Transverse colon (tissue), 4 donors: ENCODE measurements at places on chromosomes 7 and 10. TPM values are rescaled to one million over a fixed set of nuclear protein-coding genes. Genes with fewer than 3 reads are reported as not detected.
A peak's percentile ranks its signal among the peaks of the same experiment; 100 is the strongest.

DNA sequence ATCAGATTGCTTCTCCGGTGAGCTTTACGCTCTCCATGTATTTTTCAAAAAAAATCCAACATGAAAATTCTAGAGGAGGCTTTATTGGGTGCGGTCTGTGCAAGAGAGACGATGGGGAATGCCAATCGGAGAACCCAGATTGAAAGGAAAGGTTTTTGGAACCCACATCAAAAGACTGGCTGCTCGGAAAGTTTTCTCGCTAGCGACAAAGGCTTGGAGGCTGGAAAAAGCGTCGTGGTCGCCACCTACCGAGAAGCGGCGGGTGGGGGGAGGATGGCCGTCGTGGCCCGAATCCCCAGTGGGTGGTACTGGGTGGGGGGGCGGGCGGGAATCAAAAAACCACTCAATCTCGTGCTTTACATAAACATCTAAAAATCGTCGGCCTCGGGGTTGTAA lies 1.1 kb upstream of the GTF2I start:
- peak overlapping the region; percentile 100 for H3K27ac ChIP-seq
- H3K36me3 ChIP-seq = no peaks in the 10 kb centered on the region
- no peaks in the 10 kb centered on the region for H3K27me3 ChIP-seq
- H3K4me3 ChIP-seq = peak overlapping the region; percentile 99

GRCh38 chr7:104123786-104124185 lies 84.0 kb downstream of the ORC5 start:
- no peak for DNase-seq
- H3K27me3 ChIP-seq = no peaks in the 10 kb centered on the region
- no peak overlapping the region for H3K4me3 ChIP-seq
- no peak overlapping the region for H3K27ac ChIP-seq

GRCh38 chr10:73862011-73862410 lies 12.3 kb downstream of the CAMK2G start:
- H3K36me3 ChIP-seq = peaks cover 10% of the 10 kb centered on the region
- no peaks in the 10 kb centered on the region for H3K27me3 ChIP-seq
- no peak for DNase-seq

DNA sequence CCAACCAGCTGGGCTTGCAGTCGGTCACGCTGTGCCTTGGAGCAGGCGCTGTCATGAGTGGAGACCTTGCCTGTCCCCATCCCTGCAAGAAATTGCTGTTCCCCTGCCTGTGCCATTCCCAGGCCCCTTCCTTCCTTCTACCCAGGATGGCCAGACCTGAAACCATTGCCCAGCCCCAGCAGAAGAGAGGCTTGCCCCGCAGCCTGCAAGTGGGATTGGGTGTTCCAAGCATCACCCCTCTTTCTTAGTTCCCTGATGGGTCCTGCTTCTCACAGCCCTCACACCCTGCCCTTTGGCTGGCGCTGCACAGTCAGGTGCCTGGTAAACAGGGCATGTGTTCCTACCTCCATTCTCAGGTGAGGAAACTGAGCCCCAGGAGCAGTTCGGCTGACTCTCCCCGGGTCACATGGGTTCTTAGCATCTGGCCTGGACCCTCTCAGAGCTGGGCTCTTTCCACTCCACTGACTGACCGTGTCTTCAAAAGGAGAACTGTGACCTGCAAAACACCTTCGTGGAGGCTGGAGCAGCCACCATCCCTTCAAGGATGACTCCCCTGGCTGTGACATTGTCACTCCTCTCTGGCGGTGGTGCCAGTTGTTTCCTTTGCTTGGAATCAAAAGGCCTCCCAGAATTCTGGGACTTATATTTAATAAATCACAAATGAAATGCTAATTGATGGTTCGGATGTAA lies 41.9 kb upstream of the PDCD4 start:
- peaks cover 23% of the 10 kb centered on the region for H3K4me1 ChIP-seq
- H3K36me3 ChIP-seq = no peaks in the 10 kb centered on the region

GRCh38 chr7:38716397-38716796 lies 85.2 kb upstream of the AMPH start:
- H3K4me1 ChIP-seq = no peaks in the 10 kb centered on the region
- no peaks in the 10 kb centered on the region for H3K27me3 ChIP-seq
- no peak overlapping the region for H3K27ac ChIP-seq
- H3K36me3 ChIP-seq = peaks cover under 1% of the 10 kb centered on the region
- DNase-seq = no peak
- H3K4me3 ChIP-seq = no peak overlapping the region

DNA sequence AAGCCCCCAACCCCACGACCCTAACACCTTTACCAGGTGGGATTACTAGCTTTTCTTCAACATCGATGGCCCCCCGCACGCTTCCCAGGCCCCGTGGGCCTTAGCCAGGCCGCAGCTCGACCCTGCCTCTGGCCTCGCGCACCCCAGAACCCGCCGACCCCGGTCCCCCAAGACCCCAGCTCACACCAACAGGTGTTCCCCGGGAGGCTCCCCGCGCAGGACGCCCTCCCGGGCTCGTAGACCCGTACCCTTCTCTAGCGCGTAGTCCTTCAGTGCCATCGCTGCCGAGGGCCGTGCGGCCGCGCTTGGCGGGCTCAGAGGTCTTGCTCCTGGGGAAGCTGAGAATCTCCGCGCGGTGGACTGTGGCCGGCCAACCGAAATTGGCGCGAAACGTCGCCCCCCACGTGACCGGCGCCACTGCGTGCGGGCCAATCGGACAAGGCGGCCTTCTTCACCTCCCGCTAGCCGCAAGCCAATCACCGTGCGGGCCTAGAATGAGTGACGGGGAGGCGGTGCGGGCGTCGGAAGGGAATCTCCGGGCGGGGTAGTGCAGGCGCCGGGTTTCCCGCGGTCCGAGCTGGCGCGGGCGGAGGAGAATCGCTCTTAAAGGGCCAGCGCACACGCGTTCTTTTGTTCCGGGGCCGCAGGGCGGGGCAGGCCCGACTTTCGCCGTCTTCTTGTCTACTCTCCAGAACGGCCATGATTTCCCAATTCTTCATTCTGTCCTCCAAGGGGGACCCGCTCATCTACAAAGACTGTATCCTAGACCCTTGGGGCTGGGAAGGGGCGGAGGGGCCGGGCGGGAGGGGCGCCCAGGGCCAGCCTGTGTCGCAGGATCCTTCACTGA lies at the start of the genes AP4M1 and MCM7:
Gene AP4M1 (plus strand): TSS at position 628 of the 847 bp plus-strand sequence. CDS start 72 bp downstream, at position 700.
Gene MCM7 (minus strand): TSS at position 382 of the 847 bp plus-strand sequence. CDS start 103 bp downstream, at position 279.
- H3K4me3 ChIP-seq = peak within 1 kb of the TSS; percentile 88
- H3K27me3 ChIP-seq = no peaks in the 10 kb centered on the region
- H3K27ac ChIP-seq = peak within 1 kb of the TSS; percentile 100
- H3K4me1 ChIP-seq = peaks cover 20% of the 10 kb centered on the region
- H3K36me3 ChIP-seq = peaks cover 45% of the 10 kb centered on the region

- no peak overlapping the region for H3K4me3 ChIP-seq
- no peak overlapping the region for H3K27ac ChIP-seq
- H3K4me1 ChIP-seq = no peaks in the 10 kb centered on the region
- no peaks in the 10 kb centered on the region for H3K36me3 ChIP-seq
- DNase-seq = no peak
Measured at GRCh38 chr7:49596701-49597491, 176.5 kb upstream of the VWC2 start.

DNA sequence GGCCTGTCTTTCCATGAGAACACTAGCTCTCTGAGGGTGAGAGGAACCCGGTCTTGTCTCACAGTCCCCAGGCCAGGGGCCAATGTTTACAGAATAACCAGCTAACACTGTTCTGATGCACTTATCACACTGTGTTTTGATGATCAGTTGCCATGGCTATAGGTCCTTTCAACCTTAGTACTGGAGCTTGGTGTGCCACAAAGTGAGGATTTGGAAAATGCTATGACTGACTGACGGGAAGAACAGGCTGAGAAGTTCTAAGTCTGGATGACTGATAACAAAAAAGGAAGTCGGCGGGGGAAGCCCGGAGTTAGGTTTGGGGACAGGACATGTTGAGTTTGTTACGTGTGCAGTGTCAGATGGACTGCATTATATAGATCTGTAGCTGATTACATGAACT lies 141.8 kb downstream of the CTTNBP2 start:
- no peaks in the 10 kb centered on the region for H3K27me3 ChIP-seq
- no peak for DNase-seq
- H3K27ac ChIP-seq = no peak overlapping the region

DNA sequence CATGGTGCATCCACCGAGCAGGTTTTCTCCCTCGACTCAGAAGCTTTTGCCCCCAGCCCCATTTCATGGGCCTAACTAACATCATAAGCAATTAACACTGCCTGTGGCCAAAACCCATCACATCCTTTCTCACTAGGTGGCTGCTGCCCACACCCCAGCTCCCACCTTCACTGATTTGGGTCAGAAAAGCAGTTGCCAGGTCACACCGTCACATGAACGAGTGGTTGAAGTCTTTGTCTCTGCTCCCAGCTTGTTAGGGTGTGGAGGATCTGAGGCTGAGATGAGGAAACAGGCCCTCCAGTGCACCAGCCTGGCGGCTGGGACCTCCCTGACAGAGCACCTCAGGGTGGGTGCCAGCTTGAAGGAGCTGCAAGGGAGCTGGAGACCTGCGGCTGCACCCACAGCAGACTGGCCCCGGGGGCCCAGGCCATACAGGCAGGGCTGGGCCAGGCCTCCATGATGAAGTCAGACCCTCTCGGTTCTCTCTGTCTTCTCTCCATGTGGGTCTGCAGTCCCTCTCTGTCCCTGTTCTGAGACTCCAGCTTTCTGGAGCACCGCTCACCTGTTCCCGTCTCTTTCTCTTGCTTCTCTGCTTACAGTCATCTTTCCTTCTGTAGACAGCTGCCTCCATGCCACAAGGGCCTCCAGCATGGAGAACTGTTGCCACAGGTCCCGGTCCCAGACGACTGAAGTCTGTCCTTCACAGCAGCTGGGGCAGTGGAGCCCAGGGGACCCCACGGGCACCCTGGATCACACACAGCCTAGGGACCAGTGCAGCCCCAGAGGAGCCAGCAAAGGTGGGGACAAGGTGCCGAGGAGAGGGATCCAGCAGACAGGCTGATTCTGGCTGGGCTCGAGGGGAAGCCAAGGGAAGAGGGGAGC lies 13.8 kb upstream of the INPP5A start:
- peaks cover 19% of the 10 kb centered on the region for H3K4me1 ChIP-seq
- no peak overlapping the region for H3K27ac ChIP-seq
- no peak overlapping the region for H3K4me3 ChIP-seq
- peaks cover 11% of the 10 kb centered on the region for H3K27me3 ChIP-seq
- H3K36me3 ChIP-seq = no peaks in the 10 kb centered on the region

- DNase-seq = no peak
- H3K27ac ChIP-seq = no peak overlapping the region
- no peaks in the 10 kb centered on the region for H3K36me3 ChIP-seq
- H3K27me3 ChIP-seq = no peaks in the 10 kb centered on the region
- H3K4me3 ChIP-seq = no peak overlapping the region
Measured at GRCh38 chr7:49927631-49928030, 154.2 kb downstream of the VWC2 start.

DNA sequence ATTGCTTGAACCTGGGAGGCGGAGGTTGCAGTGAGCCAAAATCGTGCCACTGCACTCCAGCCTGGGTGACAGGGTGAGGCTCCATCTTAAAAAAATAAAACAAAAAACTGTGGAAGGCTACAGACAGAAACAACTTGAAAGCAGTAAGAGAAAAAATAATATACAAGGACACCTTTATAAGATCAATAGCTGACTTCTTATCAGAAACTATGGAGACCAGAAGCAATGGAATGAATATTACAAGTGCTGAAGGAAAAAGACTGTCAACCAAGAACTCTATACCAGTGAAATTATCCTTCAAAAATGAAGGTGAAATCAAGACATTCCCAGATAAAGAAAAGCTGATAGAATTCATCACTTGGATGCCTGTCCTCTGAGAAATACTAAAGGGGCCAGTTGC lies 49.0 kb downstream of the RBAK start:
- no peaks in the 10 kb centered on the region for H3K36me3 ChIP-seq
- no peak for DNase-seq
- no peaks in the 10 kb centered on the region for H3K4me1 ChIP-seq
- no peak overlapping the region for H3K27ac ChIP-seq
- H3K27me3 ChIP-seq = no peaks in the 10 kb centered on the region

GRCh38 chr10:130652544-130652943 lies 516.4 kb downstream of the GLRX3 start:
- no peak overlapping the region for H3K4me3 ChIP-seq
- no peaks in the 10 kb centered on the region for H3K4me1 ChIP-seq
- H3K27ac ChIP-seq = no peak overlapping the region

DNA sequence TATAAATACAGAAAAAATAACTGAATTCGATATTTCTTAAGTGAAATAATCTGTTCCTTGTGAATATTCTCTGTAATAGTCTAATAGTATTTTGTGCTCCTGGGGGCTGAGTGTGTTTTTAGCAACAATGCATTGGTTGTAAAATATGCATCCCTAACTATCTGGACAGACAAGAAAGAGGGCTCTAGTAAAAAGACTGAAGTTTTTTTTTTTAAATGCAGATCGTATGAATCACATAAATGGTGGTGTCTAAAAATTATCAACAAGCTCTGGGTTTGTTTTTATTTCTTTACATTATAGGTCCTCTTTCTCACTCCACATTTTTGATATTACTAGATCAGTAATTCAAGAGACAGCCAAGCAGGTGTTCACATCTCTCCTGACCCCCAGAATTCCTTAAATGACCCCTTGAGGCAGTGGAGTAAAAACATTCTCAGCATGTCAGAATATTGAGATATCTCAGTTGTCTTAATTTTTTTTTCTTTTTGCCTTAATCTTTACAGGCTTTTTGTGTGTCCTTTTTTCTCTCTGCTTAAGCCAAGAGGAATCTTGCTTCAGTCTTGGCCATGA lies 18.2 kb downstream of the ARID5B start:
- no peaks in the 10 kb centered on the region for H3K36me3 ChIP-seq
- H3K27ac ChIP-seq = no peak overlapping the region
- DNase-seq = no peak
- H3K27me3 ChIP-seq = no peaks in the 10 kb centered on the region

GRCh38 chr7:158821171-158822031 lies 7.9 kb downstream of the ESYT2 start:
- H3K4me3 ChIP-seq = no peak overlapping the region
- DNase-seq = no peak
- H3K27ac ChIP-seq = peak overlapping the region; percentile 94
- no peaks in the 10 kb centered on the region for H3K27me3 ChIP-seq
- H3K4me1 ChIP-seq = peaks cover 93% of the 10 kb centered on the region

DNA sequence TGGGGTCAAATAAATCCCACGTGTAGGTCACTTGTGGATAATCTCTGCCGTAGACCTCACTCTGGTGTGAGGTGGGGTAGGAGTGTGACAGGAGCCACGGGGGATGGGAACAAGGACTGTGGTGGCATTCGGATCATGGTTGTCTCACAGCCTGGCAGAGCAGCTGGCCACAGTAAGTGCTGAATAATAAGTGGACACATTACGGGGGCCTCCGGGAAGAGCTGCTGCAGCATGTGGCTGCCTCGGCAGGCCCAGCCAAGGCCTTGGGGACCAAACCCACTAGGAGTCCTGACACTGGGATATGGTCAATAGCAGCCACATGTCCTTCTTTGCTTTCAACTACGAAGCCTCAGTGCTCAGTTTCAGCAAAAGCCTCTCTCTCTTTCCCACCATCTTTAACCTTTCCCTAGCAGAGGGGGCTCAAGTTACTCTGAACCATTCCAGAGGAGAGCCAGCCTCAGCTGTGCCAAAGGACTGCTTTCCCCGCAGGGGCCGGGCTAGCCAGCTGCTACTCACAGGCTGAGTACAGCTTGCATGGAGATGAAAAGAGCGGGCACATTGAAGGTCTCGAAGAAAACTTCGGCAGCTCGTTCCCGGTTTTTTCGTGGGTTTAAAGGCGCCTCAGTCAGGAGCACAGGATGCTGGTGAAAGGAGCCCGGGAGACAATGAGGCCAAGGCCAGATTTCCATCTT lies 17.3 kb downstream of the ACTR1A start:
- H3K36me3 ChIP-seq = peaks cover 89% of the 10 kb centered on the region
- no peak for DNase-seq
- H3K27ac ChIP-seq = no peak overlapping the region
- H3K27me3 ChIP-seq = no peaks in the 10 kb centered on the region
- no peak overlapping the region for H3K4me3 ChIP-seq
- no peaks in the 10 kb centered on the region for H3K4me1 ChIP-seq

GRCh38 chr10:129707406-129708388 lies 240.7 kb downstream of the MGMT start:
- DNase-seq = no peak
- H3K36me3 ChIP-seq = no peaks in the 10 kb centered on the region
- no peak overlapping the region for H3K27ac ChIP-seq

Gene LARP4B
- total RNA-seq = 98.1 TPM

Gene FAM24B
- total RNA-seq = 4.9 TPM
